GM18507 (cell line): ENCODE measurements at places on chromosomes 11 and 22.

GRCh38 chr11:6307876-6308275 is 12.4 kb downstream of the CAVIN3 start:
- no peak for DNase-seq

DNA sequence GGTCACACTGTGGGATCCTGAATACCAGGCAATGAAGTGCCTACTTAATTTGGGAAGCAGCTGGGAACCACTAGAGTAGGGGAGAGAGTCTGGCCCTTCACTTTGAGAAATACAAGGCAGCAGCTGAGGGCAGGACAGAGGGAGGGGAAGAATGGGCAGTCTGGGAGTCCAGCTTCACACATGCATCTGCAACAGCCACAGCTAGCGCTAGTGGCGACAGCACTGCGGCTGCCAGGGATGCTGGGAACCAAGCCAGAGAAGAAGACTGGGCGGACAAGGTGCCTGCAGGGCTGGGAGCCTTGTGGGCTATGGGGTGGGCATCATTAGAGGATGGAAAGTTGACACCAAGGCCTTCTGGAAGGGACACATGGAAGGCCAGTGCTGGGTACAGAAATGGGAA is 15.8 kb downstream of the SCUBE2 start:
- DNase-seq, result no peak

DNA sequence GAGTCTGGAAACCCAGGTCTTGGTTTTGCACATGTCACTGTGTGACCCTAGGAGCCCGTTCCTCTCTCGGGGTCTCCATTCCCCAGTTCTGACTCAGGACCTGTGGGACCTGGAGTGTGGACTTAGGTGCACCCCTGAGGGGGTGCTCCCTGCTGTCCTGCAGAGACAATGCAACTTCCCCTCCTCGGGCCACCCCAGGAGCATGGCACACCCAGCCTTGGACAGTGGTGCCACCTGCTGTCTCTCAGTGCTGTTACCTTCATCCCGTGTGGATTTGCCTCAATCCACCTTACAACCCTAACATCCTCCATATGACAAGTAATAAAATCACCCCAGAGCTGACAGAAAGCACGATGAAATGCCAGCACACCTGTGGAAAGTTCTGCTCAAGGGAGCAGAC is 27.5 kb upstream of the CRYBB3 start:
- DNase-seq, result no peak

GRCh38 chr11:61160487-61161189 is 588 bp downstream of the VPS37C start:
- DNase-seq, result no peak

- no peak for DNase-seq
These were observed 1.9 kb upstream of the RDX start for GRCh38 chr11:110298301-110298765.

DNA sequence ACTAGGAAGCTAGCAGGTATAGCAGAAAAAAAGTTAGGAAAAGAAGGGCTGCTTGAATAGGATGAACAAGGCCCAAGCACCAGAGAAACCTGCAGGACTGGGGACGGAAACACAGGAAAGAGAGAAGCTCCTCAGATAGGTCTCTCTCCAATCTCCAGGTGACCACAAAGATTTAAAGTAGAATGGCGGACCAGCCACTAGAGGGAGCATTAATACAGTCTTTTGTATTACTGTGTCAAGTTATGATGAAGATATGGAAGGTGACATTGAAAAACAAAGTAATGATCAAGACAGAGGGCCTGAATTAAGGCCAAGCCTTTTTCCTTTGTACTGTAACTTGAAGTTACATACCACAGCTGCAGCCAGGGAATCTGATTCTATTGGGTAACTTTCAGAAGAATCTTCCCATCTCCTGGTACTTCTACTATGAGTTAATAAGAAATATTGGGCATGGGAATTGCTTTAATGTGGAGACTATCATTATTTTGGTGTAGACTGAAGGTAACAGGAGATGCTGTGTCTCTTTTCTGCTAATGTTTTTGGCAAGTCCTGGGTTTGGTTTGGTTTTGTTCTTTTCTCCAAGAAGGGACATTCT is 33.8 kb downstream of the OR2AG2 start:
- DNase-seq, result peak; percentile 15

GRCh38 chr11:84144531-84144930 is 858.4 kb upstream of the CCDC90B start:
- no peak for DNase-seq

DNA sequence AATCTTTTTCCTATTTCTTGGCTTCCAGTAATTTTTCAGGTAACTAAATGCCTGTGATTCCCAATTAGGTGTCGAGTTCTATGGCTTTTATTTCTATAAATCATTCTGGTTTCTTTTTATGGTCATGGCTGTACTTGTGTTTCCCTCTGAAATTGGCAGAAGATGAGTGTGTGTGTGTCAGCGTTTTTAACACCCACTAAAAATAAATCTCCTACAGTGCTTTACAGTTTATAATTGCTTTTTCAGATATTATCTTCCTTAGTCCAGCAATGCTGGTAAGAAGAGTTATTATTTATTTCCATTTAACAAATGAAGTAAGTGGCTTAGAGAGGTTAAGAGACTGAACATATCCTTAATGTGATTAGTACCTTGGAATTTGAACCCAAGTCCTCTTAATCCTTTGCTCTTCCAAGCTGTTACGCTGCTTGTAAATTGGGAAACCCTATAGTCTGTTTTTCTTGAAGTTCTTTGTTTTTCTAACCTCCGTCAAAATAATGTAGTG is 125.2 kb downstream of the TEAD1 start:
- no peak for DNase-seq

GRCh38 chr11:58813693-58814092 is 30.8 kb downstream of the GLYATL2 start:
- no peak for DNase-seq

DNA sequence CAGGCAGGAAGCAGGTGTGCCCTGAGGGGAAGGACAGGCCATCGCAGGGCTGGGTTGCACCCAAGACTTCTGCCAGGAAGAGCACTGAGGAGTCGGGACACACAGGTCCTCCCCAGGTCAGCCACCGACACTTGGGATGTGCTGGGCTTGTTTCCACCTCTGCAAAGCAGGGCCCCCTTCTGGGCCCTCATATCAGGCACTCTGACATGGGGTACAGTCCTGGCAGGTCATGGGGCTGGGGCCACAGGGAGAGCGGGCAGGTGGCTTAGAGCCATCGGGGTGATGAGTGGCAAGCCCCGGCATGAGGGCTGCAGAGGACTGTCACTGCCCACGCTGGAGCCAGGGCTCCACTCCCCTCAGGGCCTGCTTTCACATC is 7.9 kb upstream of the ADORA2A start:
- no peak for DNase-seq
